Stimulated activated CD4-positive, alpha-beta T cell treated with anti-CD3 and anti-CD28 coated beads, TNF-alpha, amount 100 ng/mL, for 4 hours (primary cell): ENCODE measurements at places on chromosomes 1 and 21.

- no peak for DNase-seq
These were observed 55.8 kb downstream of the MAP3K7CL start for GRCh38 chr21:29186246-29186645.

GRCh38 chr1:116958977-116959376 lies 42.6 kb upstream of the CD101 start:
- no peak for DNase-seq

GRCh38 chr1:13556224-13556764 lies 27.3 kb upstream of the PDPN start:
- no peak for DNase-seq

DNA sequence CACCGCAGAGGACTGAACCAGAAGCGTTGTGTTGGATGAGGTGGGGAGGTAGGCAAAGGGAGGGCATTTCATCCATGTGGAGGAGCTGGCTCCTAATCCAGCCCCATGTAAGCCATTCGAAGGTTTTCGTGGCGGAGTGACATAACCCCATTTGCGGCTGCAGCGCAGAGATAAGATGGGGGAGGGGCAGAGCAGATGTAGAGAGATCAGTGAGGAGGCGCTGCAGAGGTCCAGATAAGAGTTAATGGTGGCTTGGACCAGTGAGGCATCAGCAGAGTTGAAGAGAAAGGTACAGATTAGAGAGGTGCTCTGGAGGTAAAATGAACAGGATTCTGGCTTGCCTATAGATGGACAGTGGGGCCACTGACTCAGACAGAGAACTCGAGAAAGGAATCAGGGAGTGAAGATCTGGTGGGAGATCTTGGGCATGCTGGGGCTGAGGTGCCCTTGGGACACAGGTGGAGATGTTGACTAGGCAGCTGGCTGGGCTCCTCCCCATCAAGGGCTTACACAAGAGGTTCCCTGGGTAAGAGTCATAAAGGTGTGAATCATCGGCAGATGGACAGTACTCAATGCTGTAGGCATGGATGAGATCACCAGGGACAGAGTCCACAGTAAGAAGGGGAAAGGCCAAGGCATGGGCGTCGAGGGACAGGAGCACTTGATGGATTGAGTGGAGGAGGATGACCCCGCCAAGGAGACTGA lies 7.8 kb upstream of the PTPRF start:
- DNase-seq: no peak
